ENCODE measurements at places on chromosomes 16 and 17.

DNA sequence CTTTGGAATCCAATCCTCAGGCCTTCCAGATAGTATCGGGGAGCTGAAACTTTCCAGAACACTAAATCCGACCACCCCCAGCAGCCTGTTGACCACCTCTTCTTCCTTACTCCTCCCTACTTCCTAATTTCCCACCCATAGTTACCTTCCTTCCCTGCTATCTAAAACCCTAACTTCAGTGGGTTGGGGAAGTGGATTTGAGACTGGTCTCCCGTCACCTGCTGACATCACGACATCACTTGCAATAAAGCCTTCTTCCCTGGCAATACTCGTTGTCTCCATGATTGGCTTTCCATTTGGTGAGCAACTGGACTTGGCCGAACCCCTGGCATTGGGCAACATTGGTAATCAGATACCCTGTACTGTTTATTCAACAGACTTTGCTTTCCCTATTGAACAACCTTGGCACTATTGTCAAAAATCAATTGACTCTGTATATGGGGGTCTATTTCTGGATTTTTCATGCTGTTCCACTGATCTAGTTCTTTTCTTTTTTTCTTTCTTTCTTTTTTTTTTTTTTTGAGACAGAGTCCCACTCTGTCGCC lies 11.8 kb upstream of the FOXK2 start:
- DNase-seq = no peak

GRCh38 chr17:70344386-70345060 lies 175.2 kb downstream of the KCNJ2 start:
- DNase-seq = no peak

DNA sequence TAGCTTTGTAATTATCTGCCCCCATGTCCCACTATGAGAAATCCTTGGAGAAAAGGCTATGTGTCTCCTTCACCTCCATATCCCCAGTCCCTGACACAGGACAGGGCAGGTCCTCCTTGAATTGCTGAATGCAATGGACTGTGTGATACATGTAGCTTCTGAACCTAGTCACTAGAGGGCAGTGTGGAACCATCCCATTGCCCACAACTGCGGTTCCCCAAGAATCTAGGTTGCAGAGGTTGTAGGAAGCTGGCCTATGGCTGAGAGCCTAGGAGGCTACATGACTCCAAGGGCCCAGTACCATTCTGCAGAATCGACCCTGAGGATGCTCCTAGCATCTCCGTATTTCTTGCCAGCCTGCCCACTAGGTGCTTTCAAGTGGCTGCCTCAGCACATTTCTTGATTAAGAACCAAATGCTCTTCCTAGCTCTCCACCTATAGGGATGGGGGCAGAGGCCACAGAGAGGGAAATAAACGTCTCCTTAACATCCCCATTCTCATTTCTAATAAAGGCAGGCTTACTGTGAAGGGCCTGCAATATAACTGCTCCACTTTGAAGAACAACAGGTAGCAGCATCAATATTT lies 394.0 kb downstream of the CA10 start:
- DNase-seq = peak; percentile 55

DNA sequence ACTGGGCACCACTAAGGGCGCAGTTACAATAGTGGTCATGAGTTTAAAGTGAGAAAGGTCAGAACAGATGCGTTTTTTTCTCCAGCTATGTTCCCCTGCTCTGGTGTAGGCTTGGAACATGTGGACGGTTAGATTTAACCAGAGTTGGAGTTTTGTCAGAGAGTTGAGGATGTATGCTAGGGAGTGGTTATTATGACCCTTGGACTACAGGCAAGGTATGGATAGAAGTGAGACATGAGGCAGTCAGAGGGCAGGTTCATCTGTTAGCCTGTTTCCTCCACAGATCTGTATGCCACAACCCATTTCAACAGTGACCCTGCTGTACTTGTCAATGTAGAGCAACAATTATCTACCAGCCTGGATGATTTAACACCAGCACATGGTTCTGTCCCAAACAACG lies 22.6 kb downstream of the TPPP3 start:
- no peak for DNase-seq

- DNase-seq = no peak
Observed at GRCh38 chr16:89096768-89097391, 3.2 kb downstream of the ACSF3 start.

DNA sequence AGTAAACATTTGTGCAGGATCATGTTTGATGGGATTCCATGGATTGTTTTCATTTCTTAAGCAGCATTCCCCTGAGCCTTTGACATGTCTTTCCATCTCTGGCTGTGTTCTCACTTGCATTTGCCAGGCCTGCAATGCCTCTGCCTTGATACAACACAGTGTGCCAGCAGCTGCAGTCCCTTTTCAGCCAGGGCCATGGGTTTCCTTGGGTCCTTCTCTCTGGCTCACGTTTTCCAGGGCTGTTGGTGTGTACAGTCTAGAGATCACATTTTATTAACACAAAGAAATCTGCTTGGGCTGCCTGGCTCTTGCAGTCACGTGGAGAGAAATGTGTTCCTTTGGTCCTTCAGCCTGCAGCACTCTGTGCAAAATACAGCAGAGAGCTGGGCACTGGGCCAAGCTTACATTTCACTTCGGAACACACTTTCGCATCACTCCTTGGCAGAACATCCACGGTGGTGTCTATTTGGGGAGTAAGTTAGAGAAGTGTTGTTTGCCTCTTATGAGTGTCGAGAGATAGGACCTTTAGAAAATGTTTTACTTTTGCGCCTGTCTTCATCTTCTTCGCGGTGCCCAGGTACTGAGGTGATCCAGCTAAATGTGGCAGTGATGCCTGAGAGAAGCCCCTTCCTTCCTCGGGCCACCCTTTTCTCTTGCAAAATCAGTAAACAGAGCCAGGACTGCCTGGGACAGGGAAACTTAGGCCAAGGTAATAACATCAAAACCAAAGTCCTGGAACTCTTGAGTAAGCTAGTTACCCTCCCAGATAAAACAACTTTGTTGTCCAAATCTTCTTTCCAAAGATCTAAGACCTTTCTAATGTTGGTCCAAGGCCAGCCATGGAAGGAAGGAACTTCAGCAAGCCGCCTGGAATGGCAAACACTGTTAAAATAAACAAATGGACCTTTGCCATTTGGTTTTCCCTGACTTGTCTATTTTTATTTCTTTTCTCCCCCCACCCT lies 20.9 kb downstream of the HLF start:
- DNase-seq = no peak

DNA sequence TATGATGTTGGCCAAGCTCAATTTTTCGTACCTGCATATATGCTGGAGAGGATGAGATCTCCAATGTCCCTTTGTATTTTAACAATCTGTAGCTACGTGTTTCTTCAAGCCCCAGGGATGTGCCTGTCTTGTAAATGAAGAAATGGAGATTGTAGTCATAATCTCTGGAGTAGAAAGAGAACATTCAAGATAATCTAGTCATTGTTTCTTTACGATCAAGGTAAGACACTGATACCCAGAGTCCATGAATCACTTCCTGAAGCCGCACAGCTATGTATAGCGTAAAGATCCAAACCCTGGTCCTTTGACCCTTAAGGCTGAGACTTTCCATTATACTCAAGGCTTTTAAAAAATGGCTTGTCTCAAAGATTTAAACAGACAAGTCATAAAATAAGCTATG lies 205.5 kb downstream of the HS3ST3B1 start:
- DNase-seq = no peak

- DNase-seq = no peak
Observed at GRCh38 chr16:7804635-7805195, 472.1 kb downstream of the RBFOX1 start.

- DNase-seq = no peak
Observed at GRCh38 chr17:73874008-73874720, 229.9 kb upstream of the SDK2 start.

GRCh38 chr17:74815550-74816370 lies 39.6 kb upstream of the NAT9 start:
- no peak for DNase-seq
